T-cell (primary cell): ENCODE measurements at places on chromosomes 2 and 18. TPM values are rescaled to one million over a fixed set of nuclear protein-coding genes. Genes with fewer than 3 reads are reported as not detected.

GRCh38 chr2:136005462-136006196 lies 20.2 kb upstream of the DARS1 start:
- no peak for DNase-seq
- peaks cover 4% of the 10 kb centered on the region for H3K4me1 ChIP-seq
- no peaks in the 10 kb centered on the region for H3K27me3 ChIP-seq
- no peak overlapping the region for H3K27ac ChIP-seq

- DNase-seq, result no peak
- H3K4me3 ChIP-seq, result no peak overlapping the region
- no peaks in the 10 kb centered on the region for H3K27me3 ChIP-seq
Measured at GRCh38 chr2:54000524-54000923, 29.7 kb upstream of the PSME4 start.

GRCh38 chr2:11329776-11330175 lies 14.7 kb downstream of the ROCK2 start:
- no peaks in the 10 kb centered on the region for H3K36me3 ChIP-seq
- no peak for DNase-seq
- H3K27me3 ChIP-seq, result no peaks in the 10 kb centered on the region
- no peak overlapping the region for H3K27ac ChIP-seq

Gene FAM228B
- total RNA-seq, result 17.4 TPM

DNA sequence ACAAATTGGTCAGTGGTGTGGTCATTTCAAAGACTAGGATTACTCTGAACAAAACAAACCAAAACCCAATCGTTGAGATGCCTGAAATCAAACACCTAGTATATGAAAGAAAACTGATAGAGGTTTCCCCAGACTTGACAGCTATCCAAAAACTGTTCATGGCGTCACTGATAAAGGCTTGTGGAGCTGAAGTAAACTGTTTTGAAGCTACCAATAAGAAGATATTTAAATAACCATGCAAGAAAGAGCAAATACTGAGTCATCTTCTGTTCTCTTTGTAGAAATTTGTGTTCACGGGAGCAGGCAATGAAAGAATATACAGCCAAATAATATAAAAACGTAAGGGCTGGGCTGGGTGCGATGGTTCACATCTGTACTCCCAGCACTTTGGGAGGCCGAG lies 7.5 kb upstream of the COLEC11 start:
- no peaks in the 10 kb centered on the region for H3K27me3 ChIP-seq
- H3K4me3 ChIP-seq, result no peak overlapping the region
- H3K36me3 ChIP-seq, result peaks cover 18% of the 10 kb centered on the region
- no peak overlapping the region for H3K27ac ChIP-seq
- no peaks in the 10 kb centered on the region for H3K4me1 ChIP-seq

GRCh38 chr2:223641082-223641481 lies 38.9 kb upstream of the SCG2 start:
- H3K27ac ChIP-seq, result no peak overlapping the region
- no peaks in the 10 kb centered on the region for H3K4me1 ChIP-seq
- no peaks in the 10 kb centered on the region for H3K36me3 ChIP-seq
- DNase-seq, result no peak
- H3K4me3 ChIP-seq, result no peak overlapping the region
- H3K27me3 ChIP-seq, result no peaks in the 10 kb centered on the region

Gene ARHGAP25
- total RNA-seq, result 123 TPM

Gene GPR39
- not detected for total RNA-seq

- no peaks in the 10 kb centered on the region for H3K27me3 ChIP-seq
- no peak for DNase-seq
- no peak overlapping the region for H3K4me3 ChIP-seq
- no peaks in the 10 kb centered on the region for H3K4me1 ChIP-seq
- H3K36me3 ChIP-seq, result peaks cover 2% of the 10 kb centered on the region
- H3K27ac ChIP-seq, result no peak overlapping the region
Measured at GRCh38 chr2:72984172-72984671, 66.9 kb downstream of the EMX1 start.

- no peak overlapping the region for H3K4me3 ChIP-seq
- no peaks in the 10 kb centered on the region for H3K36me3 ChIP-seq
- H3K27me3 ChIP-seq, result peaks cover 3% of the 10 kb centered on the region
- DNase-seq, result no peak
- no peak overlapping the region for H3K27ac ChIP-seq
Measured at GRCh38 chr2:74567881-74568280, 13.4 kb downstream of the DOK1 start.

DNA sequence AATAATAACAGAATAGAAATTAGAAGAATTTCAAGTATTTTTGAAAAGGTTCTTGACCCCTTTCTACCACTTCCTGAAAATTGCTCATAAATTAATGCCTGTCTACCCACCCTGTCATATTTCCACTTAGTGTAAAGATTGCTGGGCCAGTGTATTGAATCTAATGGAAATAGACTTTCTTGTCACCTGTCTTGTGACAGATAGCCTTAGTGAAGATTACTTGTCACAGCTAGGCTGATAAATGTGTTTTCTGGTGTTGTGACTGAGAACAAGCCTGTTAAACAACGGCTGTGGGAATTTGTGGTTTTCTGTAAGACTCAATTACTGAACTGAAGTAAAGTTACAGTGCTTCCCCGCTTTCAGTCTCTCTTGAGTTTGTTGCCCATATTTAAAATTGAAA lies 37.0 kb downstream of the PIK3C3 start:
- no peak overlapping the region for H3K4me3 ChIP-seq
- H3K36me3 ChIP-seq, result peaks cover 4% of the 10 kb centered on the region
- H3K27ac ChIP-seq, result no peak overlapping the region
- no peaks in the 10 kb centered on the region for H3K4me1 ChIP-seq
- H3K27me3 ChIP-seq, result no peaks in the 10 kb centered on the region

Gene C2orf81
- 7.5 TPM for total RNA-seq

Gene CCDC138
- 4.3 TPM for total RNA-seq

DNA sequence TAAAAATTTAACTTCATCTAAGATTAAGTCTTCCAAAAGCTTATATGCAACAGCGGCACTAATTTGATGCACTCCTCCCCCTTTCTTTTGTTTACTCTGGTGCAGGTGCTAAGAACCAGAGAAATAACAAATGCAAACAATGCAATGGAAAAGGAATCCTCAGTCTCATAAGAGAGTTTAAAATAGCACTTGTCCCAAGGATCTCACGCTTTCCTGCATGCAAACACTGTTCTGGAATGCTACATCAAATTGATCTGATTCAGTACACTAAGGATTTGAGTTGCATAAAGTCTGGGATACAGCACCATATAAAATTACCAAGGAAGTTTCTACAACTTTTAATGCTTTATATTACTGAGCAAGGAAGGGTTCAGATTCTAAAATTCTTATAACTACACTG lies 50.5 kb downstream of the SEPTIN10 start:
- no peak overlapping the region for H3K4me3 ChIP-seq
- DNase-seq, result no peak
- no peaks in the 10 kb centered on the region for H3K4me1 ChIP-seq
- peaks cover 2% of the 10 kb centered on the region for H3K27me3 ChIP-seq
- H3K36me3 ChIP-seq, result no peaks in the 10 kb centered on the region
- H3K27ac ChIP-seq, result no peak overlapping the region

DNA sequence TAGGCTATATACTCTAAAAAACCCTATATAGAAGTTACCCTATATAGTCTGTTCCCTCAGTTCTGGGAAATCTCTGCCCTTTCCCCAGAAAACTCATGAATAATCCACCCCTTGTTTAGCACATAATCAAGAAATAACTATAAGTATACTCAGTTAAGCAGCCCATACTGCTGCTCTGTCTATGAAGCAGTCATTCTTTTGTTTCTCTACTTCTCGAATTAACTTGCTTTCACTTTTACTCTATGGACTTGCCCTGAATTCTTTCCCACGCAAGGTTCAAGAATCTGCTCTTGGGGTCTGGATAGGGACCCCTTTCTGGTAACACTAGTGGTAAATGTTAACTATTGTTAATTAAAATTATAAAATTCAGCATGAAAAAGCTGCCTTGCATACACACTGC lies 17.4 kb upstream of the AP1S3 start:
- peaks cover 16% of the 10 kb centered on the region for H3K4me1 ChIP-seq
- H3K27me3 ChIP-seq, result no peaks in the 10 kb centered on the region
- no peaks in the 10 kb centered on the region for H3K36me3 ChIP-seq
- no peak overlapping the region for H3K27ac ChIP-seq
- no peak overlapping the region for H3K4me3 ChIP-seq

DNA sequence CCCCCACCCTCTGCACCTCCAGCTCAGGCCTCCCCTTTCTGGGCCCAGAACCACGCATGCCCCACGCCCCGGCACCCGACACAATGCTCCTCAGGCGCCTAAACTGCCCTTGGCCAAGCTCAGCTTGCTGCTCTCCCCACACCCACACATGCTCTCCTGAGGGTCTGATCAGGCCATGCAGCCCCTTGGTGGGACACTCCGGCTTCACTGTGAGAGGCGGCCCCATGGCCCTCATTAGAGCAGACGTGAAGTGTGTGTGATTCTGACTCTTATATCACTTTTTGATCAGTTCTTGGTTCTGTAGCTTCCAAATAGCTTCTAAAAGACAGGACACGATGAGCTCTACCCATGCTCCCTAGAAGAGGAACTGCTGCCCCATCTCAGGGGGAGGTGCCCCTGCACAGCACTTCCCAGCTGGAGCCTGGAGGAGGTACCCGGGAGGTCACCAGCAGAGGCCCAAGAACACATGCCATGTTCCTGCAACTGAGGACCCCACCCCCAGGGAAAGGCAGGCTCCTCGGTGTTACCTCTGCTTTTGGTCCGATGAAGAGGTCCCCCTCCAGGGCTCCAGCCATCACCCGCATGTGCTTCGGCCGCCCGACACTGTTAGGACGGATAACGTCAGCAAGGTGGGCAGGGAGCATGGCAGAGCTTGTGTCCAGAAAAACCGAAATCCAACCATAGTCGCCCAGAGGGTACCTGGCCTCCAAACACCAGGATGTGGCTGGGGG lies 3.6 kb downstream of the ACTR1B start:
- H3K4me3 ChIP-seq, result no peak overlapping the region
- H3K36me3 ChIP-seq, result peaks cover 26% of the 10 kb centered on the region
- no peak for DNase-seq
- H3K4me1 ChIP-seq, result peaks cover 6% of the 10 kb centered on the region
- H3K27ac ChIP-seq, result no peak overlapping the region

GRCh38 chr2:20444101-20444992 lies 2.5 kb upstream of the RHOB start:
- no peak for DNase-seq
- H3K27me3 ChIP-seq, result no peaks in the 10 kb centered on the region
- no peak overlapping the region for H3K4me3 ChIP-seq
- H3K27ac ChIP-seq, result no peak overlapping the region
- H3K4me1 ChIP-seq, result no peaks in the 10 kb centered on the region

Gene ABCG8
- total RNA-seq, result 0.09 TPM

- H3K27me3 ChIP-seq, result peaks cover 2% of the 10 kb centered on the region
- H3K36me3 ChIP-seq, result no peaks in the 10 kb centered on the region
- H3K4me1 ChIP-seq, result no peaks in the 10 kb centered on the region
- H3K4me3 ChIP-seq, result no peak overlapping the region
Measured at GRCh38 chr18:22052405-22053105, 116.8 kb upstream of the GATA6 start.

DNA sequence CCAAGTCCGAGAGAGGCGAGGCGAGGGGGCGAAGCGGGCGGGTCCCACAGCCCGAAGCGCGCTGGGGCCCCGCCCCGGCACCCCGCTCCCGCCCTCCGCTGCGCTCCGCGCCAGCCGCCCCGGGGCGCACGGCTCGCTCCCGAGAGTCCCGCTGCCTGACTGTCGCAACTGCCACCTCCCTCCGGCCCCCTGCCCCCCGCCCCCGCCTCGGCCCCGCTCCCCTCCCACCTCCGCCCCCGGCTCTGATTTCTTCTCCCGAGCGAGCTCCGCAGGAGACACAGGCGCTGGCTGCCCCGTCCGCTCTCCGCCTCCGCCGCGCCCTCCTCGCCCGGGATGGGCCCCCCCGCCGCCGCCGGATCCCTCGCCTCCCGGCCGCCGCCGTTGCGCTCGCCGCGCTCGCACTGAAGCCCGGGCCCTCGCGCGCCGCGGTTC lies at the start of gene WNT6:
TSS of gene WNT6 (plus strand) at position 250 of the 432 bp plus-strand sequence. CDS start 233 bp downstream, outside the sequence.
- peak within 1 kb of the TSS; percentile 29 for H3K4me3 ChIP-seq
- H3K36me3 ChIP-seq, result no peaks in the 10 kb centered on the region
- no peak for DNase-seq
- H3K27me3 ChIP-seq, result peaks cover 15% of the 10 kb centered on the region
- H3K4me1 ChIP-seq, result peaks cover 26% of the 10 kb centered on the region

DNA sequence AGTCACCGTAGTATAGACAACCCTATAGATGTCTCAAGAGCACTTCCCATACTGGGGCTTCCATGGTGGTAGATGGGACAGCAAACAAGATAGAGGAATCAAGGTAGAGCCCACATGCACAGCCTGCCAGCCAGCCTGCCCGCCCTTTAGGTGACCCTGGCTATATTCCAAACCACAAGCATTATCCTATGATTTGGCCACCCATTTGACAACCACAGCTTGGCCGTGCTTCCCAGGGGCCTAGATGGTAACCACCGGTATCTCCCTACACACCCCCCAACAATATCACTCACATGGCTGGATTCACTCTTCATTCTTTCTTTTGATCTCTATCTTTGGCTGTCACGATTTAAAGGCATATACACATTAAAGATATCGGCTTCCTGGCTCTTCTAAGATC lies 85.3 kb downstream of the CDK15 start:
- no peaks in the 10 kb centered on the region for H3K36me3 ChIP-seq
- H3K27me3 ChIP-seq, result no peaks in the 10 kb centered on the region
- no peak overlapping the region for H3K27ac ChIP-seq
- no peak for DNase-seq
- no peak overlapping the region for H3K4me3 ChIP-seq
- no peaks in the 10 kb centered on the region for H3K4me1 ChIP-seq

DNA sequence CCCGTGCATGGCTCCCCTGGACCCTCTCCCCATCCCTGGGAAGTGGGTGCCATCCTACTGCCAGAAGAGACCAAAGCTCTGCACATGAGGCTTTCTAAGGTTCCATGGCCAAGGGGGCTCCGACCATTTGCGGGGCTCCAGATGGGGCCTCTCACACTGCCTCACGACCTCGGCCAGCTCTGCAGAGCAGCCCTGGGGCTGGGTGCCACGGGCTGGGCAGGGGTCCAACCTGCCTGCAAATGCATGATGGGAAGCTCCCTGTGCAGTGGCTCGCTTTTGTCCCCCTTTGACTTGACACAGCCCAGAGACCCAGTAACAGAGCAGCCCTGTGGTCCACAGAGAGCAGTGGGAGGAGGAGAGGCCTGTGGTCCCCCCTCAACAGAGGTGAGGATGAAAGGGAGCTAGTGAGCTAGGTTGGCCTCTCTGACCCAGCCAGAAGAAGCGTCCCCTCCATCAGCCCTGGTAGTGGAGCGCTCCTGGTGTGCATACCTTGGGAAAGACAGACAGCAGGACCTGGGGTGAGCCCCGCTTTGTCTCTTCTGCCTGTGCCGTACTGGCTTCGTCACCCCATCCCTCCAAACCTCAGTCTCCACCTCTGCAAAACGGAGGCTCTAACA lies 174.1 kb downstream of the DDX1 start:
- no peaks in the 10 kb centered on the region for H3K4me1 ChIP-seq
- H3K27ac ChIP-seq, result no peak overlapping the region
- no peak for DNase-seq
- no peaks in the 10 kb centered on the region for H3K27me3 ChIP-seq
- H3K36me3 ChIP-seq, result no peaks in the 10 kb centered on the region

Gene FAM110C
- total RNA-seq, result 0.35 TPM
